Osteoblast (primary cell): ENCODE measurements at places on chromosomes 13 and 19. TPM values are rescaled to one million over a fixed set of nuclear protein-coding genes. Genes with fewer than 3 reads are reported as not detected.

Gene OR7C1
- total RNA-seq = not detected in 2 replicates

Gene ZNF682
- total RNA-seq = 2.2 and 5.9 TPM in 2 replicates

Gene NAPSA
- under 0.01 and 0.29 TPM in 2 replicates for total RNA-seq

- peak; percentile 45 for DNase-seq
Observed at GRCh38 chr13:44755872-44756271, 179.7 kb upstream of the TSC22D1 start.

DNA sequence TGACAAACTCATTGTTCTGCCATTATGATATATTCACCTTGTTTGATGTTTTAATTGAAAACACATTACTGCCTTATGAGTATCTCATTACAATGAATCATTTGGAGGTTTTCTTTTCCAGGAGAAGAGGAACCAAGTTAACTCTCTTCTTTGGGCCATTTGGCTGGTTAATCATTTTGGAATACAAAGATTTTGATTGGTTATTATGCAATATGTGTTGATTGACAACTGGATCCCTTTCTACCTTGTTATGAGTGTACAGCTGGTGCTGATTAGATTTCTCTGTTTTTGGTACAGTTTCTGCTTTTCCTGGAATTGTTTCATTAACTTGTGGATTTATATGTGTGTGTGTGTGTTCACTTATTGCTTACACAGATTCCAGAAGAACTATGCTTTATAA lies 49.2 kb upstream of the RGCC start:
- DNase-seq = no peak
